ENCODE measurements at places on chromosomes 3 and 15. TPM values are rescaled to one million over a fixed set of nuclear protein-coding genes. Genes with fewer than 3 reads are reported as not detected.
A peak's percentile ranks its signal among the peaks of the same experiment; 100 is the strongest.

- H3K27ac ChIP-seq: no peak overlapping the region
- H3K36me3 ChIP-seq: no peaks in the 10 kb centered on the region
- no peak overlapping the region for H3K4me3 ChIP-seq
- H3K27me3 ChIP-seq: no peaks in the 10 kb centered on the region
- no peak for DNase-seq
Measured at GRCh38 chr3:9331171-9331570, 31.7 kb upstream of the THUMPD3 start.

DNA sequence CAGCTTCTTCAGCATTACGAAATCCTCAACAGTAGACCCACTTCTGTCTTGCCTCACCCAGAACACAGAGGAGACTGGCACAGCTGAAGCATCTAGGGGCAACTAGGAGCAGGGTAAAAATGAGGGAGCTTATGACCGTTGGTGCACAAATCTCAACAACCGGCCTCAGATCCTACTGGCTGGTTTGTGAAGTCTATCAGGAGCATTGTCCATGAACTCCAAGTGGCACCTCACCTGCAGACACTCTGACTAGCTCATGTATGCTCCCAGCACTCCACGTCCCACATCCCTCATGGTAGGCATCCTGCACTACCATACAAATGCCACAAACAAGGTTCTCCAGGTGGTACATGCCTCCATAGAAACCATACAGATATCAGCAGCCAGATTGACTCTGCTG, 163.1 kb downstream of the TLE3 start:
- H3K4me1 ChIP-seq: no peaks in the 10 kb centered on the region
- no peak overlapping the region for H3K4me3 ChIP-seq
- DNase-seq: no peak
- no peaks in the 10 kb centered on the region for H3K36me3 ChIP-seq
- peaks cover 53% of the 10 kb centered on the region for H3K27me3 ChIP-seq

GRCh38 chr3:116048991-116049390, 396.3 kb downstream of the LSAMP start:
- no peaks in the 10 kb centered on the region for H3K4me1 ChIP-seq
- no peaks in the 10 kb centered on the region for H3K27me3 ChIP-seq
- no peaks in the 10 kb centered on the region for H3K36me3 ChIP-seq
- H3K4me3 ChIP-seq: no peak overlapping the region
- no peak overlapping the region for H3K27ac ChIP-seq

DNA sequence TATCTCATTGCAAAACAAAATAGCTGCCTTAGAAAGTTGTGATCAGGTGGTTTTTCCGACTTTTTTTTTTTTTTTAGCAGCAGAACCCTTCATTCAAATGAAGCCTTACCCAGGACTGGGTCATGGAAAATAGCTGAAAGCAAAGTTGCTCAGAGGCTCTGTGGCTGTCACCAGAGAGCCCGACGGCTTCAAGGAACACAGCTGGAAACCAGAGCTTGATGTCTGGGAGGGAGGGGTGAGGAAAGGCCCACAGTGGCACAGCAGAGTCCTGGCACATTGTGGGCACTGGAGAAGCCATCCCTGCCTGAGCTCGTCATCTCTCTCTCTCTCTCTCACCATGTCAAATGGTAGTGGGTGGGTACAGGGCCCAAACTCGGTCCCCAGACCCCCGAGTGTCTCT, 77.5 kb downstream of the RPN1 start:
- no peak for DNase-seq
- H3K4me1 ChIP-seq: no peaks in the 10 kb centered on the region
- peaks cover 29% of the 10 kb centered on the region for H3K27me3 ChIP-seq
- H3K4me3 ChIP-seq: no peak overlapping the region
- no peaks in the 10 kb centered on the region for H3K36me3 ChIP-seq

The SERINC4 gene
- not detected for total RNA-seq

- no peak overlapping the region for H3K27ac ChIP-seq
- H3K27me3 ChIP-seq: peaks cover 5% of the 10 kb centered on the region
- DNase-seq: peak; percentile 73
- no peak overlapping the region for H3K4me3 ChIP-seq
- no peaks in the 10 kb centered on the region for H3K36me3 ChIP-seq
Measured at GRCh38 chr3:9224490-9224889, 25.0 kb downstream of the SRGAP3 start.

The ADCY5 gene
- total RNA-seq: 0.59 TPM

DNA sequence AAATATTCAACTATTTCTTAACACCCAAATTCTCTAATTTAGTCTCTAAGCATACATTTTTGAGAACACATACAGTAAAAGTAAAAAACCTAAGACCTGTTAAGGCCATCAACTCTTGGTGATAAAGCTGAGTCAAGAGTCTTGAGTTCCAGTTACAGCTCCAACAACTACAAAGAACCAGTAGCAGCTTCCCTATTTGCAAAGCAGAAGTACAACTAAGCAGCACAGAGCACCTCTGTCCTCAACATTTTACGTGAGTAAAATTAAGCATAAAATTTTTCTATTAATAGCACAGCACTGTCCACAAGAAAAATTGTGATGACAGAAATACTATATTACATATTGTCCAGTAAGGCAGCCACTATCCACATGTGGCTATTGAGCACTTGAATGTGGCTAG, 4.4 kb downstream of the PCOLCE2 start:
- DNase-seq: no peak
- no peak overlapping the region for H3K4me3 ChIP-seq
- H3K4me1 ChIP-seq: peaks cover 21% of the 10 kb centered on the region
- H3K27ac ChIP-seq: no peak overlapping the region
- no peaks in the 10 kb centered on the region for H3K36me3 ChIP-seq

- peak; percentile 42 for DNase-seq
- H3K36me3 ChIP-seq: no peaks in the 10 kb centered on the region
- no peak overlapping the region for H3K4me3 ChIP-seq
- H3K27ac ChIP-seq: no peak overlapping the region
- no peaks in the 10 kb centered on the region for H3K4me1 ChIP-seq
- peaks cover 43% of the 10 kb centered on the region for H3K27me3 ChIP-seq
Measured at GRCh38 chr15:40115670-40116093, 7.0 kb upstream of the BMF start.

DNA sequence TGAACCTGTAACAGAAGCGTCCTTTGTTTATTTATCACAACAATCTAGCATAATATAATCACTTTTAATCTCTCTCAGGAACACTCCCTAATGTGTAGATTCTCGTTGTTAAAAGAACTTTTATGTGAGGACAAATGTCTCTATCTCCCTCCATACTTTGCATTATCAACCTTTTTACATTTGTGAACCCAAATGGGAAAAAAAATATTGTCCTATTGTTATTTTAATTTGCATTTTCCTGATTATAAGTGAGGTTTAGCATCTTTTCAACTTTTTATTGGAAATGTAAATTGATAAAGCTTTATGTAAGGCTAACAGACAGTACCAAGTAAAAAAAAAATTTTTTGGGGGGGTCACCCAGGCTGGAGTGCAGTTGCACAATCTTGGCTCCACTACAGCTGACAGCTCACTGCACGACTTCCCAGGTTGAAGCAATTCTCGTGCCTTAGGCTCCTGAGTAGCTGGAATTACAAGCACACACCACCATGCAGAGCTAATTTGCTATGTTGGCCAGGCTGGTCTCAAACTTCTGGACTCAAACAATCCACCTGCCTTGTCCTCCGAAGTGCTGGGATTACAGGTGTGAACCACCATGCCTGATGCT, 33.0 kb upstream of the DENND4A start:
- H3K4me1 ChIP-seq: peaks cover 8% of the 10 kb centered on the region
- no peak overlapping the region for H3K4me3 ChIP-seq
- H3K27ac ChIP-seq: no peak overlapping the region
- no peak for DNase-seq
- no peaks in the 10 kb centered on the region for H3K27me3 ChIP-seq

DNA sequence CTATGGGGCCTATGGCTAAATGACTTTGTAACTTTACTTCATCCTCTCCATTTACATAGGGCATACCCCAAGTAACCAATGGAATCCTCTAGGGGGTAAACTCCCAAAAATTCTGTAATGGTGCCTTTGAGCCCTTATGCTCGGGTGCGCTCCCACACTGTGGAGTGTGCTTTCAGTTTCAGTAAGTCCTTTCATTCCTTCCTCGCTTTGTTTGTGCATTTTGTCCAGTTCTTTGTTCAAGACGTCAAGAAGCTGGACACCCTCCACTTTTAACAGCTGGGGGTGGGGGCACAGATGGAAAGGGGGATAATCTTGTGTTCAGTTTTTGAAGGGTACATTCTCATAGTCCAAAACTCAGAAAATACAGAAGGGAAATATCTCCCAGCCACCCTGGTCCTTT, 84.4 kb upstream of the C2CD4B start:
- H3K4me1 ChIP-seq: no peaks in the 10 kb centered on the region
- H3K36me3 ChIP-seq: no peaks in the 10 kb centered on the region

DNA sequence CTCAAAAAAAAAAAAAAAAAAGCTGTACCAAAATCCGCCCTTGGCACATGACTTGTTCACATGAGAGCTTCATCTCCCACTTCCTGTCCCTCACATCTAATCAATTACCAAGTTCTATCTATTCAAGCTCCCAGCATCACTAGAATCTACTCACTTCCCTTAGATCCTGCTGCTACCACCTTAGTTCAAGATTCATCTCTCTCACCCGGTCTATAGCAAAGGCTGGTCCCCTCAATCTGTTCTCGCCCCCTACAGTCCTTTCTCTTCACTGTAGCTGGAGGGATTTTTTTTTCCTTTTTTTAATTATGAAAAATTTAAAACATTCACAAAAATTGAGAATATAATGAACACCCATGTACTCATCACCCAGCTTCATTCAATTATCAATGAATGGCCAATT, 16.7 kb upstream of the GPR160 start:
- no peak overlapping the region for H3K27ac ChIP-seq
- no peaks in the 10 kb centered on the region for H3K36me3 ChIP-seq
- no peak overlapping the region for H3K4me3 ChIP-seq
- H3K27me3 ChIP-seq: peaks cover 14% of the 10 kb centered on the region

The SERPINI2 gene
- not detected for total RNA-seq

- peaks cover 7% of the 10 kb centered on the region for H3K4me1 ChIP-seq
- no peaks in the 10 kb centered on the region for H3K27me3 ChIP-seq
- no peak for DNase-seq
- H3K36me3 ChIP-seq: peaks cover 4% of the 10 kb centered on the region
- H3K27ac ChIP-seq: no peak overlapping the region
Measured at GRCh38 chr15:99134317-99134821, 29.5 kb downstream of the SYNM start.

The ANKRD63 gene
- total RNA-seq: not detected

The GOLGA8H gene
- under 0.01 TPM for total RNA-seq

The CALML4 gene
- 2.2 TPM for total RNA-seq

The NR2E3 gene
- under 0.01 TPM for total RNA-seq

DNA sequence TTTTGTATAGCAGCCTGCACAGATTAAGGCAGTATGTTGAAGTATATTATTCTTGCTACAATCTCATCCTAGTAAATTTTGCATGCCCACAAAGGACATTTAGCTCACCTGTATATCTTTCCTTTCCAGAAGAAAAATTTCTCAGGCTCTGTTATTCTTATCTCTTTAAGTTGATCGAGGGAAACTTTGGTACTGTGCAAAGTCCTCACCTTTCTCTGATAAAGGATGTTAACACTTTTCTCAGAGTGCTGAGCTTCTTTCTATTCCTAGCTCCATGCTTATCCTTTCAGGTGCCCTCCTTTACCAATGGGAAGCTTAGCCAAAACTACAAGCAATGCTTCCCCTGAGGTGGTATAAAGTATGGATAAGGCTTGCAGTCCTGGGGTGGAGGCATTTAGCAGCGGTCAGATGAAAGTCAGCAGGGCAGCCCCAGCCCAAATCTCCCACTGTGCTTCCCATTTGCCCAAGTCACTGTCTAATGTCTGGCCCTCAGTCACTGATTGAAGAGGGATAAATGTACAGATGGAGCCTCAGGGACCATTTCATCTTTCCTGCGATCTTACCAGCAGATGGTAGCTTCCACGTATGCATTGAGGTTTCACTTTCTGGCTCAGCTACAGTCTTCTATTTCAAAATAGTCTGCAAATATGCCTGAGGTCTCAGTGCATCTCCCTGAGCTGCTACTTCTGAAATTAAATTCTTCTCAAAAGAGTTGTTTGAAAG, 127.8 kb upstream of the P2RY1 start:
- no peak for DNase-seq
- H3K4me3 ChIP-seq: peak overlapping the region; percentile 51
- no peak overlapping the region for H3K27ac ChIP-seq

DNA sequence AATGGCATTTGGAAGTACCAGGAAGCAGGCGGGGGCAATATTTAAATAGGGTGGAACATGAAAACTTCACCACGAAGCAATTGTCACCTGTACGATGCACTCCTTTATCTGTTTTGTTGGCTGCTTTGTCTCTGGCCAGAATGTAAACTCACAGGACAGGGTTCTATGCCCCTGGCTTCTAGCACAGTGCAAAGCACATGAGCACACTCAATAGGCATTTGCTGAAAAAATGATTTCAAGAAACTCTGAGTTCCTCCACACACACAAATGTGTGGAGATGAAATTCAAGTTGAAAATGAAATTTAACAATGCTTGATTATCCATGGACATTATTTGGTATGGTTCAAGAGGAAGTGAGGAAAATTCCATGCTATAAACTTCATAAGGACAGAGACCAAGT, 229.6 kb upstream of the FEZF2 start:
- no peak overlapping the region for H3K4me3 ChIP-seq
- peaks cover 63% of the 10 kb centered on the region for H3K4me1 ChIP-seq
- H3K27ac ChIP-seq: peak overlapping the region; percentile 77

- H3K27ac ChIP-seq: no peak overlapping the region
- DNase-seq: no peak
- H3K4me3 ChIP-seq: no peak overlapping the region
- H3K36me3 ChIP-seq: no peaks in the 10 kb centered on the region
Measured at GRCh38 chr3:127746400-127747057, 73.8 kb downstream of the ABTB1 start.

The ECE2 gene
- not detected for total RNA-seq

The GHSR gene
- total RNA-seq: not detected

The SLC12A8 gene
- total RNA-seq: 33.0 TPM

GRCh38 chr15:88440021-88440420, 27.2 kb downstream of the MRPL46 start:
- peak; percentile 84 for DNase-seq
- H3K36me3 ChIP-seq: no peaks in the 10 kb centered on the region
- H3K4me1 ChIP-seq: no peaks in the 10 kb centered on the region
- H3K4me3 ChIP-seq: no peak overlapping the region
- no peak overlapping the region for H3K27ac ChIP-seq
- no peaks in the 10 kb centered on the region for H3K27me3 ChIP-seq

The DPPA2 gene
- not detected for total RNA-seq

- H3K4me1 ChIP-seq: no peaks in the 10 kb centered on the region
- DNase-seq: no peak
- no peaks in the 10 kb centered on the region for H3K36me3 ChIP-seq
- no peak overlapping the region for H3K4me3 ChIP-seq
- no peak overlapping the region for H3K27ac ChIP-seq
- peaks cover 31% of the 10 kb centered on the region for H3K27me3 ChIP-seq
Measured at GRCh38 chr15:69673291-69673881, 220.8 kb downstream of the RPLP1 start.

DNA sequence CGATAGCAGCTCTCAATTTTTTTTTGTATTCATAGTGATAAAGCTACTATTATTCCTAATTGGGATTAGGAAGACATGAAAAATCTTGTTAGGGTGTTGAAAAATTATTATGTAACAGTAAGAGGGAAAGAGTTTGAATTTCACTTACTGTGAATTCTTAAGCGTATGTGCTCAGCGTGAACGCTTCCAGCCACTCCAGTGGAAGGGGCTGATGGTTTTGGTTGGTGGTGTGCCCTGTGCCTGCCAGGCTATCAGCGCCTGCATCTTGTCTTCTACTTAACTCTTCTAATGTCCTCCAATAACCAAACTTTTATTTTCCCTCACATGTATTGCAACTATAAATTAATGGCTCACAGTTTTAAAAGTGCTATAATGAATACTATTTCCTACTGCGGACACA, 22.5 kb downstream of the CDIN1 start:
- no peak overlapping the region for H3K4me3 ChIP-seq
- H3K27me3 ChIP-seq: no peaks in the 10 kb centered on the region
- DNase-seq: no peak
- no peaks in the 10 kb centered on the region for H3K36me3 ChIP-seq
